ENCODE measurements at places on chromosomes 1 and 21. TPM values are rescaled to one million over a fixed set of nuclear protein-coding genes. Genes with fewer than 3 reads are reported as not detected.

- DNase-seq = no peak
Measured at GRCh38 chr1:197180252-197180878, 33.9 kb upstream of the ASPM start.

- no peak for DNase-seq
Measured at GRCh38 chr1:200386416-200386815, 23.4 kb downstream of the ZNF281 start.

DNA sequence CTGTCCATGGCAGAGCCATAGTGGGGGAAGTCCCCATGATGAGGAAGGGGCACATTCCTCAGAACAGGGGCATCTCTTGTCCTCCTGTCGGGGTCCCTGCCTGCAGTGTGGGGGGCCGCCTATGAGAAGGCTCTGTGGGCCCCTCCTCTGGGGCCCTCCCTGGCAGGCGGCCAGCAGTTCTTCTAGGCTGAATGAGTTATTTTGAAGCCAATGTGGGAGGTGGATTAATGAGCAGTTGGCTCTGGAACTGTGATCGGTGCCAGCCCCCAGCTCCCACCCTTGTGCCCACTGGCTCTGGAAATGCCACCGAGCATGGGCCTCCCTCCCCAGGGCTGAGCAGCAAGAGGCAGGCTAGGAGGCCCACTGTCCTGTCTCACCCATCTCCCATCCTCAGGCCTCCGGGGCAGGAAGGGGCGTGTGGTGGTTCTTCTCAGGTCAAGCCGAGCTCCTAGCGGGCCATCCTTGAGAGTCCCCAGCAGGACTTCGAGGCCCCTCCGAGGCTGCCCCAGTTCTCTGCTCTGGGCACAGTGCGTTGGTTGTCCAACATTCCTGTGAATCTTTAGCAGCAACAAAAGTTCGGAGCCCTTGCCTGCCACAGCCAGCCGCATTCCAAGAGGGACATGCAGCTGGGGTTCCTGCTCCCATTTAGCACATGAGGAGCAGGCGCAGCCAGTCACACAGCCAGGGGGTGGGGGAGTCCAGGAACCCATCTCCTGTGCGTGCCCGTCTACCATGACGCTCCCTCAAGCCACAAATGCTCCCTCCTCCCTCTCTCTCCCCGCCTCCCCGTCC, 57.2 kb downstream of the EDN2 start:
- no peak for DNase-seq

- DNase-seq = no peak
Measured at GRCh38 chr1:230876660-230877059, 8.3 kb upstream of the C1orf198 start.

- no peak for DNase-seq
Measured at GRCh38 chr21:14876524-14876840, 188.3 kb downstream of the NRIP1 start.

DNA sequence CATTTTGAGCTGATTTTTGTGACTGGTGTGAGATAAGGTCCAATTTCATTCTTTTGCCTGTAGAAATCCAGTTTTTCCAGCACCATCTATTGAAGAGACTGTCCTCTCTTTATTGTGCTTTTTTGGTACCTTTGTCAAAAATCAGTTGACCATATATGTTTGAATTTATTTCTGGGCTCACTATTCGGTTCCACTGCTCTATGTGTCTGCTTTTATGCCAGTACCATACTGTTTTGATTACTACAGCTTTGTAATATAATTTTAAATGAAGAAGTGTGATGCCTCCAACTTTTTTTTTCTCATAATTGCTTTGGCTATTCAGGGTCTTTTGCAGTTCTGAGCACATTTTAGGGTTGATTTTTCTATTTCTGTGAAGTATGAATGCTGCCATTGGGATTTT, 69.0 kb downstream of the LAMC2 start:
- DNase-seq = no peak

GRCh38 chr1:153238527-153238926, 21.0 kb upstream of the LORICRIN start:
- no peak for DNase-seq

The SPRR2E gene
- not detected for total RNA-seq

- DNase-seq = no peak
Measured at GRCh38 chr1:158290321-158290844, 660 bp downstream of the CD1C start.

The CACHD1 gene
- total RNA-seq = 3.7 TPM

GRCh38 chr1:18340158-18340764, 140.5 kb upstream of the KLHDC7A start:
- no peak for DNase-seq

Measured in pulmonary artery endothelial cell (primary cell).